Activated naive CD8-positive, alpha-beta T cell treated with anti-CD3 and anti-CD28 coated beads for 36 hours (primary cell): ENCODE measurements at places on chromosomes 13 and 19. TPM values are rescaled to one million over a fixed set of nuclear protein-coding genes. Genes with fewer than 3 reads are reported as not detected.

DNA sequence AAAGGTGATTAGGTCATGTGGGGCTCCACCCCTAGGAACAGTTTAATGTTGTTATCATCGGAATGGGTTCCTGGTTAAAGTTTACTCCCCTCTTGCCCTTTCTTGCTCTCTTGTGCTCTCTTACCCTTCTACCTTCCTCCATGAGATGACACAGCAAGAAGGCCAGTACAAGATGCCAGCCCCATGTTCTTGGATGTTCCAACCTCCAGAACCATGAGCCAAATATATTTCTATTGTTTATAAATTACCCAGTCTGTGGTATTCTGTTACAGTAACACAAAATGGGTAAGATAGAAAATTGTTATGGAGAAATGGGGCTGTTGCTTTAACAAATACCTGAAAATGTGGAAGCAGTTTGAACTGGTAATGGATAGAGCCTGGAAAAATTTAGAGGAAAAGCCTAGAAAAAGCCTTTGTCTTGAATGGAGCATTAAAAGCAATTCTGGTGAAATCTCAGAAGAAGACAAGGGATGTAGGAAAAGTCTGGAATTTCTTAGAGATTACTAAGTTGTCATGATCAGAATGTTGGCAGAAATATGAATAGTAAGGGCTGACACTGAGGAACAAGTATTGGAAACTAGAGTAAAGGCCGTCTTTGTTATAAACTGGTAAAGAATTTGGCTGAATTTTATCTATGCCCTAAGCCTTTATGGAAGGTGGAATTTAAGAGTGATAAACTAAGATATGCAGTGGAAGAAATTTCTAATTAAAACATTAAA is 53.5 kb upstream of the TSC22D1 start:
- DNase-seq: no peak

GRCh38 chr13:31227063-31227462 is 27.3 kb downstream of the B3GLCT start:
- DNase-seq: no peak

GRCh38 chr19:41993612-41994483 is at the start of gene ATP1A3:
ATP1A3 (minus strand) TSS chr19:41994230; CDS start chr19:41994076, 154 bp downstream.
- DNase-seq: peak; percentile 79

GRCh38 chr19:16217716-16218451 is 20.2 kb downstream of the AP1M1 start:
- no peak for DNase-seq

- DNase-seq: peak; percentile 55
Observed at GRCh38 chr19:55647732-55648584, at the start of gene CCDC106. CCDC106 (plus strand) TSS chr19:55648212; CDS start chr19:55649047, 835 bp downstream.

- peak; percentile 54 for DNase-seq
Observed at GRCh38 chr13:91346850-91347201, 661 bp upstream of the MIR17HG start.

F7 gene
- 0.94 TPM for total RNA-seq

SPACA6 gene
- total RNA-seq: 2.1 TPM
